Cardiac fibroblast (primary cell): ENCODE measurements at places on chromosomes 7 and 10.

DNA sequence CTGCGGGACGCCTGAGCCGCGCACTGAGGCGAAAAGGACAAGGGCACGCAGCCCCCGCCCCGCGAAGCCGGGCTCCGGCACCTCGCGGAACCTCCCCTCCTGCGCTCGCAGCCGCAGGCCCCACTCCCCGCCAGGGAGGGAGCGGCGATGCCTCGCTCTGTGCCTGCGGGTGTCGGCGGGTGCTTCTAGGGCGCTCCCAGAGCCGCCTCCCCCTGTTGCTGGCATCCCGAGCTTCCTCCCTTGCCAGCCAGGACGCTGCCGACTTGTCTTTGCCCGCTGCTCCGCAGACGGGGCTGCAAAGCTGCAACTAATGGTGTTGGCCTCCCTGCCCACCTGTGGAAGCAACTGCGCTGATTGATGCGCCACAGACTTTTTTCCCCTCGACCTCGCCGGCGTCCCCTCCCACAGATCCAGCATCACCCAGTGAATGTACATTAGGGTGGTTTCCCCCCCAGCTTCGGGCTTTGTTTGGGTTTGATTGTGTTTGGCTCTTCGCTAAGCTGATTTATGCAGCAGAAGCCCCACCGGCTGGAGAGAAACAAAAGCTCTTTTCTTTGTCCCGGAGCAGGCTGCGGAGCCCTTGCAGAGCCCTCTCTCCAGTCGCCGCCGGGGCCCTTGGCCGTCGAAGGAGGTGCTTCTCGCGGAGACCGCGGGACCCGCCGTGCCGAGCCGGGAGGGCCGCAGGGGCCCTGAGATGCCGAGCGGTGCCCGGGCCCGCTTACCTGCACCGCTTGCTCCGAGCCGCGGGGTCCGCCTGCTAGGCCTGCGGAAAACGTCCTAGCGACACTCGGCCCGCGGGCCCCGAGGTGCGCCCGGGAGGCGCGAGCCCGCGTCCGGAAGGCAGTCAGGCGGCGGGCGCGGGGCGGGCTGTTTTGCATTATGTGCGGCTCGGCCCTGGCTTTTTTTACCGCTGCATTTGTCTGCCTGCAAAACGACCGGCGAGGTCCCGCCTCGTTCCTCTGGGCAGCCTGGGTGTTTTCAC, 519 bp downstream of the ITGB8 start:
- DNase-seq: peak; percentile 40

DNA sequence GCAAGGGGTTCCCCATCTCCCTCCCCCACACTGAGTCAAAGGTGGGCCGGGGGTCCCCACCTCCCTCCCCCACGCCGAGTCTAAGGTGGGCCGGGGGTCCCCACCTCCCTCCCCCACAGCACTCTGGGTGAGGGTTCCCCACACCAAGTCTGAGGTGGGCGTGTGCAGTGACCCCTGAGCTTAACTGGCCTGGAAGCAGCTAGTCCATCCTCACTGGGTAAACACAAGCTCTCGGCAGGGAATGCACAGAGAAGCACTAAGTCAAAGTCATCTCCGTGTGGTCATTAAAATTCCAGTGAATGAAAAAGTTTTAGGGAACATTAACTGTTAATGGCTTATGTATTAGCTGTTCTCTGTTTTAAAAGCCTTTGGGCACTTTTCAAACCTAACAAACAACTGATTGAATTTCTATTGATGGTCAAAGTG, 43.7 kb upstream of the PRKAR1B start:
- DNase-seq: no peak

DNA sequence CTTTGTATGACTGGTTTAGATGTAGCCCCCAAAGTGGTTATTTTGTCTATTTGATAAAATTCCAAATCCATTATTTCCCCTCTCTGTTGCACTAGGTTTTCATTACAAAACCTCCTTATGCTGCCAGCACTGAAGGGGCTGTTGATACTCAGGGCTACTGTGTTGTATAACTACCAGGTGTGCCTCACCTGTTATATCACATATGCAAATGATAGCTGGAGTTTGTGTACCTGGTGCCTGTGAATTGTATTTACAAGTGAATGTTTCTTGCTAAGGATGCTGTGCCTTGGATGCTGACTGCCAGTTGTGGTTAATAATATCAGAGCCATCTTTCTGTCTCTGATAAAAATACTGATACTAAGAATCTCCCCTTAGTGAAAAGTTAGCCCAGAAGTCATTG, 84.8 kb upstream of the CCDC6 start:
- no peak for DNase-seq

DNA sequence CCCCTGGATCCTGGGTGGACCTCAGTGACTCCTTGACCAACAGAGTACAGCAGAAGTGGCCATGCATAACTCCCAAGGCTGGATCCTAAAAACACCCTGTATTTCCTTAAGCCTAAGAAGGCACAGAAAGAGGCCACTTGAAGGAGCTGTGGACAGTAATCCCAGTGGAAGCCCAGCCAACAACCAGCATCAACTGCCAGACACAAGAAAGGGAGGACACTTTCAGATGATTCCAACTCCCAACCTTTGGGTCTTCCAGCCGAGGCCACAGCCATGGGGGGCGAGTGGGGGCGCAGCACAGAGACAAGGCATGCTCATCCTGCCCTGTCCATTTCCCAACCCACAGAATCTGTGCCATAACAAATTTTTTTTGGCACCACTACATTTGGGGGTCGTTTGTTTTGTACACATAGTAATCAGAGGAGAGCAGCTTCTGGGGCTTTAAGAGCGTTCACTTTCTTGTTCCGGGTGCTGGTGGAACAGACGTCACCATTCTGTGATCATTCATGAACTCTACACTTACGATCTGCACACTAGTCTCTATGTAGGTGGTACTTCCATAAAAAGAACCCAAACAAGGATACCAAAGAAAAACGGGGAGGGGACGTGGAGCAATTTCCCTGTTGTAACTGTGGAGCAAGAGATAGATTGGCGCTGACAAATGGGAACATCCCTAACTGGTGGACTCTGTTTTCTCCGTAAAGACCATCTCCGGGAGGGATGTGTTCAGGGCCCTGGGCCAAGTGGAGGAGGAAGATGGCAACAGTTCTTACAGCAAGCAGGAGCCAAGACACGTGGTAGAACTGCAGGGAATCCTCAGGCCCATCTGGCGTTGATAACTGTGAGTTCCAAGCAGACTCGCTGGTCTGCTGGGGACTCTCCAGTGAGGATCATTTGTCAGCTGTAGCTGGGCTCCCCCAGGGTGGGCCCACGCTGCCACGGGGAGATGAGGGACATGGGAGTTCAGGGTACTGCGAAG, 6.0 kb upstream of the SLC29A3 start:
- peak; percentile 49 for DNase-seq

DNA sequence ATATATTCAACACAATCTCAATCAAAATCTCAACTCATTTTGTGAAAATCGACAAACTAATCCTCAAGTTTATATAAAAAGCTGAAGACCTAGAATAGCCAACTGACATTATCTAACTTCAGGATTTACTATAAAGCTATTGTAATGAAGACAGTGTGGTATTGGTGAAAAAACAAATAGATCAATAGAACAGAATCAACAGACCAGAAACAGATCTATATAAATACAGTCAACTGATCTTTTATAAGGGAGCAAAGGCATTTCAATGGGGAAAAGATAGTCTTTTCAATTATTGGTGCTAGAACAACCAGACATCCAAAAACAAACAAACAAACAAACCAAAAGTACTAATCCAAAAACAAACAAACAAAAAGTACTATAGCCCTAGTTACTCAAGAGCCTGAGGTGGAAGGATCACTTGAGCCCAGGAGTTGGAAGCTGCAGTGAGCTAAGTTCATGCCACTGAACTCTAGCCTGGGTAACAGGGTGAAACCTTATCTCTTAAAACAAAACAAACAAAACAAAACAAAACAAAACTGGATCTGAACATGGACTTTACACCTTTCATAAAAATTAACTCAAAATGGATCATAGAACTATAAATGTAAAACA, 26.6 kb upstream of the AKR1D1 start:
- DNase-seq: no peak

GRCh38 chr10:110764793-110765512, 106.8 kb upstream of the PDCD4 start:
- DNase-seq: no peak

DNA sequence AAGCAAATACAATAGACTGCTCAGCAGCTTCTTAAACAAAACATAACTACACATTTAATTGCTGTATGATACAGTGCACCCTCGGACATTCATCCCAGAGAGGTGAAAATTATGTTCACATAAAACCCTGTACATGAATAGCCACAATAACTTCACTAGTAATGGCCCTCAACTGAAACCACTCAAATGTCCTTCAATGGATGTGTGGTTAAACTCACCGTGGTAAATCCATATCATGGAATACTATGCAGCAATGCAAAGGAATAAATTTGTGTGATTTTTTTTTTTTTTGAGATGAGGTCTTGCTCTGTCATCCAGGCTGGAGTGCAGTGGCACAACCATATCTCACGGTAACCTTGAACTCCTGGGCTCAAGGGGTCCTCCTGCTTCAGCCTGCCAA, 252.7 kb downstream of the TCERG1L start:
- no peak for DNase-seq

DNA sequence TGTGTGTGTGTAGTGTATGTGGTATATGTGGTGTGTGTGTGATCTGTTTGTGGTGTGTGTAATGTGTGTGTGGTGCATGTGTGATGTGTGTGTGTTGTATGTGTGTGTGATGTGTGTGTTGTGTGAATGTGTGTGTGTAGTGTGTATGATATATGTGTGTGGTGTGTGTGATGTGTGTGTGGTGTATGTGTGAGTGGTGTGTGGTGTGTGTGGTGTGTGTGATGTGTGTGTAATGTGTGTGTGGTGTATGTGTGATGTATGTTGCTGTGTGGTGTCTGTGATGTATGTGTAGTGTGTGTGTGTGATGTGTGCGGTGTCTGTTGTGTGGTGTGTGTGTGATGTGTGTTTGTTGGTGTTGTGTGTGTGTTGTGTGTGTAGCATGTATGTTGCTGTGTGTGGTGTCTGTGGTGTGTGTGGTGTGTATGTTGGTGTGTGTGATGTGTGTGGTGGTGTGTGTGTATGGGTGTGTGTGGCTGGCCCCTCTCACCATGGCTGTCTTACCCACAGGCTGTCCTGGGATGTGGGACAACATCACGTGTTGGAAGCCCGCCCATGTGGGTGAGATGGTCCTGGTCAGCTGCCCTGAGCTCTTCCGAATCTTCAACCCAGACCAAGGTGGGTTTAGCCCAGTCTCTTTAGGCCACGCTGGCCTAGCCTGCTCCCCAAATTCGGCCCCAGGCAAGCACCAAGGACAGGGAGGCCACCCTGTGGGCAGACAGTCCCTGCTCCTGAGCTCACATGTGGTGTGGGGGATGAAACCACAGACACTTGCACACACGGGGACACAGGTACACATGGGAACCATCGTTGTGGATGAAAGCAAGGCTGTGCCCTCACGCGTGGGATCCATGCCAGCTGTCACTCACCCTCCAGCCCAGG, 25.6 kb downstream of the ADCYAP1R1 start:
- no peak for DNase-seq

DNA sequence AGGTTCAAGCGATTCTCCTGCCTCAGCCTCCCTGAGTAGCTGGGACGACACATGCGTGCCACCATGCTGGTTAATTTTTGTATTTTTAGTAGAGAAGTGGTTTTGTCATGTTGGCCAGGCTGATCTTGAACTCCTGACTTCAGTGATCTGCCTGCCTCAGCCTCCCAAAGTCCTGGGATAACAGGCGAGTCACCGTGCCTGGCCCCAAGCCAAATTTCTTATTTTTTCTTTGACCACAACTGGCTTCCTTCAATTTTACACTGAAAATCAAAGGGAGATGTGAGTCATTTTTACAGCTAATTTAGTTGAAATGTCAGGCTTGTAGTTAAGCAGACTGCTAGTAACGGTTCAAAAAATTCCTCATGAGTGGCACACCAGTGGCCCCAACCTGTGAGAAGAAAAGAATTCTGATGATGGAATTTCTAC, 7.8 kb downstream of the RNF216 start:
- peak; percentile 90 for DNase-seq

DNA sequence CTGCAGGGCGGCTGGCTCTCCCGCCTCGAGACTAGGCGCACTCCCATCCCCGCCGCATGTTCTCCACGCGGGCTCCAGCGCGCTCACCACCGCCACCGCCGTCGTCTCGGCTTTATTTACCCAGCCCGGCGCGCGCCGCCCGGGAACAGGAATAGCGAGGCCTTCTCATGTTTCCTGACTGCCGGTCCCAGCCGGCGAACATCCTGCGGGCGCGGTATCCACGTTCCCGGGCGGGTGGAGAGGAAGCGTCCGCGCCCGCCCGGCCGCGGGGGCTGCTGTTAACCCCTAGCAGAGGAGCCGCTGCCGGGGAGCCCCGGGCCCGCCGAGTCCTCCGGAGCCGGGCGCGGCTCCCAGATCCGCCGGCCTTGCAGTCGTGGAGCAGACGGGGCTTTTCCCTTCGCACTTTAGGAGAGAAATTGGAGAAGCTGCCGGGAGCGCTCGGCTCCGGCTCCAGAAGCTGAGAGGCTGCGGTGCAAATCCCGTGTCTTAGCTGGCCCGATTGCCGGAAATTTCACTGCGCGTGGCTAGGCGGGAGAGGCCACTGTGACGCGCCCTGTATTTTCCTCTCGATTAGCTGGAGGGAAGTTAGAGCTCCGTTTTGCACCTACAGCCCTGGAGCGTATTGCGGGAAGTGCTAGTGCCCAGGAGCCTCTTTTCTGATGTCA, at the start of gene MKX:
TSS of gene MKX (minus strand) at position 88 of the 665 bp plus-strand sequence. CDS start 2,404 bp downstream, outside the sequence.
- peak; percentile 12 for DNase-seq

GRCh38 chr10:78455811-78456210, 422.1 kb downstream of the RPS24 start:
- no peak for DNase-seq

DNA sequence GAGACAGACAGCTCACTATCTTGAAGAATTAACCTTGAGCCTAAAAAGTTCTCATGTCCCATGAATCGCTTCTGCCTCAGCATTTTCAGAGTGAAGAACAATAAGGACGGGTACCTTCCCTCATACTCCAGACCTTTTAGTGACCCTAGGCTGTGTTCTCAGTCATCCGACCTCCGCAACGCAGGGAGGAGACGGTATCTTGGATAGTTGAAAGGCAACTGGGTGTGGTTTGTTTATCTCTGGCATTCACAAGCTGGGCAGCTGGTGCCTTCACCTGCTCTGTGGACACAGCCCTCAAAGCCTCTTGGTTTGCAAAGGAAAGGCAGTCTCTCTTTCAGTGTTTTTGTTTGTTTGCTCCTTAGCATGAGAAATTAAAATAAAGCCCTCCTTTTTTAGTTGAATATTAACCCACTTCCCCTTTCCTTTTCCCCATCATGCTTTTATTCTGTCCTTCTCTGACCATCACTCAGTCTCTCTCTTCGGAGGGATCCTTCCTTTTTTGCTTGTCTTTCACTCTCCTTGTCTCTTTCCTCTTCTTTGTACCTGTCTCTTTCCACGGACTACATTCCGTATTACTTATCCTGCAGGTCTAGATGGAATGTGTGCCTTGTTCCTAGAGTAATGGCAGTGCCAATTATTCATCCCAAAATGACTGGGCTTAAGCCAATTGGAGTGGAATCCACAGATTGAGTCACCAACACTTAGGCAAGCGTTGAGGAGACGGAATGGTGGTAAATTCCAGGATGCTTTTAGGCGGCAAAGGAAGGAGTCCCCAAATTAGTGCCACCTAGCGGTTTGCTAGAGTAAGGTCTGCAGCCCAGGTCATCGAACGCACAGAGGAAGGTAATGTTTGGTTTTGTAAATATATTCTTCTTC, 45.8 kb downstream of the PRR15 start:
- DNase-seq: peak; percentile 75

DNA sequence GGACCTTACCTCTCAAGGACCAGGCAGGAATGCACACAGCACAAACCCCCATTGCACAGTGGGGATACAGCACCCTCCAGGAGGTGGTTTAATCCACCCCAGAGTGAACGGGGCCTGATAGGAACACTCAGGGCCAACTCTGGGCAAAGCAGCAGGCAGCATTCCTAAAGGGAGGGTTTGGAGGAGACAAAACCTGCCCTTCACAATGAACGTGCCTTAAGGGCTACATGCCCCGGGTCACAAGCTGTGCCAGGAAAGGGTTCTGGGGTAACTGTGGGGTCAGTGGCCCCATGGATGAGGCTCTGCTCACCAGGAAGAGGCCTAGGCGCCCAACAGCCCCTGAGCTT, 1.1 kb downstream of the GPRIN2 start:
- no peak for DNase-seq
